Spleen (tissue), 13 donors: ENCODE measurements at places on chromosomes 16 and 17. TPM values are rescaled to one million over a fixed set of nuclear protein-coding genes. Genes with fewer than 3 reads are reported as not detected.

ACSM5 gene
- total RNA-seq, result 8.8 TPM

GRCh38 chr16:85308611-85309540, 196.6 kb upstream of the CIBAR2 start:
- peaks cover 11% of the 10 kb centered on the region for H3K27me3 ChIP-seq
- peaks cover 61% of the 10 kb centered on the region for H3K4me1 ChIP-seq
- no peak overlapping the region for H3K4me3 ChIP-seq
- H3K27ac ChIP-seq, result peak overlapping the region; percentile 23

DNA sequence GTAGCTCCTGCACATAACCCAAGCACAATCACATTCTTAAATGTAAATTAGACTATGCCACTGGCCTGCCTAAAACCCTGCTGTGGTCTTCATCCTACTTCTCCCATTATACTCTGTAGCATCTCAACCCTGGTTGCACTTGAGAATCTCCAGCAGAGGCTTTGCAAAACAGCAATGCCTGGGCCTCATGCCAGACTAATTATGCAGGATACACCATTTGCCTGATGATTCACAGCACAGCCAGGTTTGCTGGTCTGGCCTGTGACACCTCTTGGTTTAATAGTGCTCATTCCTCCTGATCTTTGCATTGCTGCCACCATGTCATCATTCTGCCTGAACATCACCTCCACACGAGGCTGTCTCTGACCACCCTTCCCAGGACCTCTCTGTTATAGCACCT, 491.9 kb upstream of the TOM1L1 start:
- H3K36me3 ChIP-seq, result no peaks in the 10 kb centered on the region
- H3K4me3 ChIP-seq, result no peak overlapping the region
- no peak for DNase-seq

KLHL10 gene
- total RNA-seq, result not detected

GRCh38 chr17:17790637-17791464, 45.9 kb downstream of the SREBF1 start:
- no peak for DNase-seq
- no peak overlapping the region for H3K27ac ChIP-seq
- H3K27me3 ChIP-seq, result no peaks in the 10 kb centered on the region
- H3K4me1 ChIP-seq, result peaks cover 56% of the 10 kb centered on the region
- H3K4me3 ChIP-seq, result no peak overlapping the region
- H3K36me3 ChIP-seq, result peaks cover 27% of the 10 kb centered on the region

DNA sequence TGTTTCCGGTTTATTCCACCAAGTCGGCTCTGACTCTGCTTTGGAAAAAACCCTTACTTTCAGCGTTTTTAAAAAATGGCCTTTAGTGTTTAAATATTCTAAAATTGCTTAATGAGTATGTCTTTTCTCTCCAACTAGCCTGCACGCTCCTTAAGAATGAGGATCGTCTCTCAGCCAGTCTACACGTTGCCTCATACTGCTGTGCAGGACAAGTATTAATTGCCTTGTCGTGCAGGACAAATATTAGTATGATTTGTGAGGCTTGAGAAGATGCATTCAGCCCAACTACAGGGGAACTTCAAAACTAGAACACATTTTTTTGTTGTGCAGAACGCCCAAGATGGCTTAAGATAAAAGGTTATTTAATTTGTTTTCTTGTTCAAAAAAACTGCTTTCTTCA, 61.2 kb downstream of the MARCHF10 start:
- no peak overlapping the region for H3K4me3 ChIP-seq
- H3K27me3 ChIP-seq, result no peaks in the 10 kb centered on the region
- DNase-seq, result no peak
- no peak overlapping the region for H3K27ac ChIP-seq

PLA2G10 gene
- not detected for total RNA-seq

DNA sequence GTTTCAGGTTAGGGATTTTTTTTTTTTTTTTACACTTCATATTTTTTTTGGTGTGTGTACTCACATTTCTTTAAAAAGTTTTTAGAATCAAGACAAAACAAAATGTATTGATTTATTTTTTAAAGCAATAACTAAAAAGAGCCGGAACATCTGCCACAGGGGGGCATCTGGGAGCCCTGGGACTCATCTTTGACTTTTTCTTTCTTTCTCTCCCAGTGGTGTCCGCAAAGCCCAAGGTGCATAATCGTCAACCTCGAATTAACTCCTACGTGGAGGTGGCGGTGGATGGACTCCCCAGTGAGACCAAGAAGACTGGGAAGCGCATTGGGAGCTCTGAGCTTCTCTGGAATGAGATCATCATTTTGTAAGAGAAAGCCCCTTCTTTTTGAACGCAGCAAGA, 36.3 kb downstream of the WWP2 start:
- H3K27ac ChIP-seq, result peak overlapping the region; percentile 41
- no peak for DNase-seq
- no peaks in the 10 kb centered on the region for H3K27me3 ChIP-seq
- peak overlapping the region; percentile 7 for H3K4me3 ChIP-seq
- no peaks in the 10 kb centered on the region for H3K4me1 ChIP-seq

NPIPB13 gene
- 6.8 TPM for total RNA-seq

DNA sequence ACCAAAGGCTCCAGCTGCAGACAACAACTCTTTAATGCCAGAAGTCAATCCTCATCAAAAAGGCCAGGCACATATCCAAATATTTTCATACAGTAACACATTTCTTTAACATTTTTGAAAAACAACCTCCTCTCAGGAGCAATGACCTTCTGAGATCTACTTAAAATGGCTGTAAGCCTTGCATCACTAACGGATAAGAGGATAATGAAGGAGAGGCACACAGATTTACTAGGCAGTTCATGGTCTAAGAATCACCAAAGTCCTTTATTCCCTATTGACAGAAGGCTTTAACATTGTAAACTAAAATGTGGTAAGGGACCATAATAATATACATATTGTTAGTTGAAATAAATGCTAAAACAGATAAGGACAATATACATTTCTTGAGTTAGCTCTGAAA, 114.7 kb downstream of the USP32 start:
- H3K4me3 ChIP-seq, result no peak overlapping the region
- DNase-seq, result no peak
- no peaks in the 10 kb centered on the region for H3K27me3 ChIP-seq

DNA sequence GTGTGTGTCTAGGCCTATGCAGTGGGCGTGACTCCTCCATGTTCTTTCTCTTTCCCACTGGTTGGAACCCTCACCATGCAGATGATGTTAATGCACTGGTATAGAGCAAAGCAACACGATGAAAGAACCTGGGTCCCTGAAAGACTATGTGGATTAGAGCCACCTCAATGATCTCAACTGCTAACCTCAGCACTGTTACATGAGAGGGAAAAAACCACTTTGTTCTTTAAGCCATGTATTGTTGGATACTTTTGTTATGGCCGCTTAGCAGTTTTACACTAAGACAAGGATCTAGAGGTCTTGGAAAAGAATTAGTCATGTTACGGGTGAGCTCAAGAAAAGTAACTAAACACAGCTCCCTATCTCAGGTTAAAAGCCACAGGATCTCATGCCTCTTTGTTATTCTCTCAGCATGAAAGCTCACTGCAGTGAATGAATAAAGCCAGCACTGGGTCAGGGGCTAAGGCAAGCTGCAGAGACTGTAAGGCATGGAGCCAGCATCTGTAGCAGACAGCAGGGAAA, 56.6 kb upstream of the RBBP6 start:
- no peaks in the 10 kb centered on the region for H3K27me3 ChIP-seq
- DNase-seq, result no peak
- H3K27ac ChIP-seq, result no peak overlapping the region
- no peak overlapping the region for H3K4me3 ChIP-seq

- peak overlapping the region; percentile 67 for H3K27ac ChIP-seq
- H3K4me3 ChIP-seq, result no peak overlapping the region
- H3K4me1 ChIP-seq, result peaks cover 6% of the 10 kb centered on the region
- no peaks in the 10 kb centered on the region for H3K27me3 ChIP-seq
These were observed 13.1 kb downstream of the ABCA9 start for GRCh38 chr17:69047368-69048263.

DNA sequence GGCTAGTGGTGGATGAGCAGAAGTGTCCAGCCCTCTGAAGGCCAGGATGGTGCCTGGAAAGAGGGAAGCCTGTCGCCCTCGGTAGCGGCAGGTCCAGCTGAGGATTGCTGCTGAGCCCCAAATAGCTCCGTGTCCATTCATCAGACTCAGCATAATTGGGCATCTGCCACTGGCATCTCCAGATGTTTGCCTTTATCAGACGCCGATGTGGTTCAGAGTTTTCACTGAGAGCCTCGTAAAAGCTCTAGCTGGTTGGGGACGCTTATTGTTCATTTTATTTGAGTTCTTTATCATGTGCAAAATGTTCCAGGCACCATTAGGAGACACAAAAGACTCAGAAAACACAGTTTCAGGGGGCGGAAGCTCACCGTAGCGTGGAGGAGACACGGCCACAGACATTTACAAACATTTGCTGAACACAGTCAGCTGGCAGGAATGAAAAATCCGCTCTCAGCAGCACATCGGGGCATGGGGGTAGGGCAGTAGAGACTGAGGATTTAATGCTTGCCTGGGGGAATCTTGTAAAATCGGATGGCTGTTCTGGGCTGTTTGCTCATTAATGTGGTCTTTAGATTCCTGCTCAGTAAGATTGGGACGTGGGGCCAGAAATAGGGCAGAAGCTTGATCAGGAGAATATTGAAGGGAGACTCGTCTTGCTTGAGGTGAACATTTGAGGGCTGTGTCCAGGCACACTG, 41.7 kb downstream of the SMPD3 start:
- no peaks in the 10 kb centered on the region for H3K4me1 ChIP-seq
- H3K27me3 ChIP-seq, result no peaks in the 10 kb centered on the region
- H3K4me3 ChIP-seq, result no peak overlapping the region
- H3K36me3 ChIP-seq, result no peaks in the 10 kb centered on the region

TMEM94 gene
- total RNA-seq, result 94.4 TPM

DNA sequence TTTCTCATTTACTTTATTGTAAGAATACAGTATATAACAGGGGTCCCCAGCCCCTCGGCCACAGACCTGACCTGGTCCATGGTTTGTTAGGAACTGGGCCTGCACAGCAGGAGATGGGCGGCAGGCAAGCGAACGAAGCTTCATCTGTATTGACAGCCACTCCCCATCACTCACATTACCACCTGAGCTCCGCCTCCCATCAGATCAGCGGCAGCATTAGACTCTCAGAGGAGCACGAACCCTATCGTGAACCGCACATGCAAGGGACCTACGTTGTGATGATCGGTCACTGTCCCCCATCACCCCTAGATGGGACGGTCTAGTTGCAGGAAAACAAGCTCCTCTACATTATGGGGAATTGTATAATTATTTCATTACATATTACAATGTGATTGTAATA, 410.6 kb downstream of the SLC39A11 start:
- H3K36me3 ChIP-seq, result no peaks in the 10 kb centered on the region
- H3K27ac ChIP-seq, result no peak overlapping the region
- no peaks in the 10 kb centered on the region for H3K27me3 ChIP-seq
- H3K4me3 ChIP-seq, result no peak overlapping the region

FBRS gene
- 73.1 TPM for total RNA-seq

DNA sequence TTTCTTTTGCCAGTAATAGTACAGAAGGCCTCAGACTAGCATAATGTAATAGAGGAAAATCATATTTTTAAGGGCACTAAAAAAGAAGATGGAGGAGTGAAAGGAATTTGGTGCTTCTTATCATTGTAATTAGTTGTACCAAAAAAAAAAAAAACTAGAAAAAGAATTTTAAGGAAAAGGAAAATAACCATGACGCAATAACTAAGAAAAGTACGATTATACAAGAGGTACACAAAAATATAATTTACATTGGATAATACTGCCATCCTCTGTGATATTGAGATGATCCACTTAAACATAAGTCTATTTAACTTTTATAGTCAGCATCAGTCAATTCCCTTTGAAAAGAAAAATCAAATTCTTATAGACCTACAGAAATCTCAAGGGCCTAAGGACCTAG, 146.7 kb upstream of the IRX5 start:
- H3K4me3 ChIP-seq, result no peak overlapping the region
- no peak for DNase-seq
- no peaks in the 10 kb centered on the region for H3K36me3 ChIP-seq
- no peaks in the 10 kb centered on the region for H3K27me3 ChIP-seq
- no peaks in the 10 kb centered on the region for H3K4me1 ChIP-seq
- no peak overlapping the region for H3K27ac ChIP-seq

DNA sequence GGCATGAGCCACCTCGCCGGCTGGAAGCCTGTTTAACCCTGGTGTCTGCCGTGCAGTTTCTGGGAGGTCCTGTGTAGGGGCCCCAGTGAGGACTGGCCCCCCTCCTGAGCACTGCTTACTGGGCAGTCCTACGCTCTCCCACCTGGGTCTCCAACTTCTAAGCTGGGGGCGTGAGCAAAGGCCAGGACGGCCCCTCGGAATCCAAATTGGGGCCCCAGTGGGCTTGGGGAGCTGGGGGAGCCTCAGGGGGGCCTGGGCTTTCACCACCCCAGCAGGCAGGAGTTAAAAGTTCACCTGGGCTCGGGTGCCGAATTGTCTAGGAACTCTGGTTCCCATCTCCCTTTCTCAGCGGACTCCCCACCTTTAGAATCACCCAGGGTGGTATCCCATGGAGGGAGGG, 7.2 kb upstream of the SLC38A10 start:
- no peak for DNase-seq
- no peaks in the 10 kb centered on the region for H3K27me3 ChIP-seq
- no peaks in the 10 kb centered on the region for H3K36me3 ChIP-seq
- no peak overlapping the region for H3K4me3 ChIP-seq

- DNase-seq, result no peak
- H3K36me3 ChIP-seq, result no peaks in the 10 kb centered on the region
- H3K4me1 ChIP-seq, result no peaks in the 10 kb centered on the region
These were observed 385.5 kb downstream of the TMEM114 start for GRCh38 chr16:8204769-8205168.

DNA sequence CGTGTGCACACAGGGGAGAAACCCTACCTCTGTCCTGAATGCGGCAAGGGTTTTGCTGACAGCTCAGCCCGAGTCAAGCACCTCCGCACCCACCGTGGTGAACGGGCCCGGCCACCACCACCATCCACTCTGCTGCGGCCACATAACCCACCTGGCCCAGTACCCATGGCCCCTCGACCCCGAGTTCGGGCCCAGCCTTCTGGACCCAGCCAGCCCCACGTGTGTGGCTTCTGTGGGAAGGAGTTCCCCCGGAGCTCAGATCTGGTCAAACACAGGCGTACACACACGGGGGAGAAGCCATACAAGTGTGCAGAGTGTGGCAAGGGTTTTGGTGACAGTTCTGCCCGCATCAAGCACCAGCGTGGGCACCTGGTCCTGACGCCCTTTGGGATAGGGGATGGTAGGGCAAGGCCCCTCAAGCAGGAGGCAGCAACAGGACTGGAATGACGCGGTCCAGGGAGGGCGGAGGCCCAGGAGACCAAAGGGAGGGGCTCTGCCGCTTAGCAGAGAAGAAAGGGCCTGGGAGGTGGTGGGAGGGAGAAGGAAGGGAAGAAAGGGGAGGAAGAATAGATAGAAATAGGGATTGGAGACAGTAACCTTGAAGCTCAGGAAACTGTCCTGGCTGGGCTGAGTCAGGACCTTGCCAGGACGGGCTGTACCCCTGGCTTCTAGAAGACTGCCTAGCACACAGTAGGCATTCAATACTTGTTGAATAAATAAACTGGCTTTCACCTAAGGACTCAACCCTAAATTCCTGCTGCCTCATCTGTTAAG, 3.6 kb downstream of the ZNF48 start:
- no peak overlapping the region for H3K4me3 ChIP-seq
- peaks cover 27% of the 10 kb centered on the region for H3K4me1 ChIP-seq
- H3K27me3 ChIP-seq, result no peaks in the 10 kb centered on the region
- H3K36me3 ChIP-seq, result peaks cover 20% of the 10 kb centered on the region
